ENCODE measurements at places on chromosomes 5 and 9.

- no peak overlapping the region for H3K27ac ChIP-seq
- ATAC-seq: no peak
- peaks cover 13% of the 10 kb centered on the region for H3K27me3 ChIP-seq
- no peak overlapping the region for H3K4me3 ChIP-seq
- H3K36me3 ChIP-seq: no peaks in the 10 kb centered on the region
- H3K4me1 ChIP-seq: no peaks in the 10 kb centered on the region
Measured at GRCh38 chr5:59843511-59844213, 49.9 kb downstream of the PDE4D start.

GRCh38 chr5:74822288-74822687 lies 43.9 kb downstream of the FAM169A start:
- no peaks in the 10 kb centered on the region for H3K27me3 ChIP-seq
- no peak for ATAC-seq
- peaks cover 5% of the 10 kb centered on the region for H3K36me3 ChIP-seq
- H3K4me3 ChIP-seq: no peak overlapping the region

DNA sequence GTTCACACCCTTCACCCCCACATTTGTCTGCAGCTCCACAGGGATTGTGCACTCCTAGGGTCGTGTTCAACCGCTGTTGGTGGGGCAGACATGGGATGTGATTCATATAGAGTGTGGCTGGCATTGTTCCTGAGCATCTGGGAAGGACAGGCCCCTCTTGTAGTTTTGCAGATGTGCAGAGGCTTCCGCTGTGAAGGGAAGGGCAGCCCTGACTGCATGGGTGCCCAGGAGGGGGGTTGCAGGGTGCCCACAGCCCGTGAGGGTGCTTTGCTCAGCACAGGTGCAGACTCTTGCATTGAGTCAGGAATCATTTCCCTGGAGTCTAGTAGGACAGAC lies 30.2 kb upstream of the PITX1 start:
- no peak overlapping the region for H3K4me3 ChIP-seq
- H3K27me3 ChIP-seq: peaks cover 13% of the 10 kb centered on the region
- no peaks in the 10 kb centered on the region for H3K4me1 ChIP-seq
- no peaks in the 10 kb centered on the region for H3K36me3 ChIP-seq
- ATAC-seq: no peak

DNA sequence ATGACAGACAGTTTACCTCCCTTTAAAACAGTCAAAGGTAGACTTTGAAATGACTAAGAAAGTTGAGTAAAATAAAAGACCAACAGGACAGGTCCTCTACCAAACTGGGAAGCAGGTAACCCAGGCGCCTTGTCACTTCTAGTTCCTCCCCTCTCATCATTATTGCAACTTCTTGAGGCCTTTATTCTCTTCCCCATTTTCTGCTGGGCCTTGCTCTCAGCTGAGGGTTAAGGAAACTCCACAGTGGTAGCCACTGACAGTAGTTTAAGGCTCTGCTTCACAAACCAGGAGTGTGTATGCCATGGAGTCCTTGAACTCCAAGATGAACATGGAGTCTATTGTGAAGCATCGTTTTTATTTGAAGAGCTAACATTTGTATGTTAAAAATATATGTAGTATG lies 36.9 kb upstream of the TCERG1 start:
- H3K36me3 ChIP-seq: no peaks in the 10 kb centered on the region
- no peak overlapping the region for H3K27ac ChIP-seq
- no peak overlapping the region for H3K4me3 ChIP-seq
- peaks cover 3% of the 10 kb centered on the region for H3K27me3 ChIP-seq
- H3K4me1 ChIP-seq: no peaks in the 10 kb centered on the region
- no peak for ATAC-seq

GRCh38 chr9:131606896-131607567 lies 61.7 kb downstream of the PRRT1B start:
- H3K4me3 ChIP-seq: no peak overlapping the region
- peak overlapping the region; percentile 42 for H3K27ac ChIP-seq
- peaks cover 17% of the 10 kb centered on the region for H3K4me1 ChIP-seq
- H3K36me3 ChIP-seq: peaks cover 98% of the 10 kb centered on the region
- no peak for ATAC-seq

GRCh38 chr5:151862811-151863472 lies 61.7 kb downstream of the GLRA1 start:
- H3K36me3 ChIP-seq: no peaks in the 10 kb centered on the region
- no peaks in the 10 kb centered on the region for H3K27me3 ChIP-seq
- H3K4me3 ChIP-seq: no peak overlapping the region
- ATAC-seq: no peak

GRCh38 chr9:120619751-120620655 lies 40.0 kb upstream of the CDK5RAP2 start:
- no peaks in the 10 kb centered on the region for H3K27me3 ChIP-seq
- H3K27ac ChIP-seq: peak overlapping the region; percentile 74

- no peaks in the 10 kb centered on the region for H3K4me1 ChIP-seq
- H3K27me3 ChIP-seq: no peaks in the 10 kb centered on the region
- no peak overlapping the region for H3K4me3 ChIP-seq
- no peak for ATAC-seq
Measured at GRCh38 chr9:11471321-11471720, 858.5 kb upstream of the PTPRD start.

DNA sequence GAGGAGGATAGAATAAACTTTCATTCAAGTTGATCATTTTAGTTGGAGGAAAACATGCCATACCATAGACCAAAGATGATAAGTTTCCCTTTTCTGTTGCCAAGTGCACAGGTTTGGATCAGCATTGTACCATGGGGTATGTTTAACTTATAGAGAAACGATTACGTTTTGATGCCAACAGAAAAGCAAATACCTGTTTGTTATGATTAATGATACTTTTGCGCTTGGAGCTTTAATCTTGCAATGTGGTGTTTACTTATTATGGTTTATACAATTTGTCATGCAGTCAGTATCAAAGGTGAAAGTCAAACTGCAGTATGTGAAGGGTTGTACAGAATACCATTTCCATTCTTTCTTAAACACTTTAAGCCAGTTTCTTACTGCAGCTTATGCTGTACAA lies 13.2 kb upstream of the ARHGEF28 start:
- no peak overlapping the region for H3K27ac ChIP-seq
- no peak overlapping the region for H3K4me3 ChIP-seq
- H3K36me3 ChIP-seq: no peaks in the 10 kb centered on the region
- ATAC-seq: no peak
- H3K27me3 ChIP-seq: peaks cover 32% of the 10 kb centered on the region
- no peaks in the 10 kb centered on the region for H3K4me1 ChIP-seq

DNA sequence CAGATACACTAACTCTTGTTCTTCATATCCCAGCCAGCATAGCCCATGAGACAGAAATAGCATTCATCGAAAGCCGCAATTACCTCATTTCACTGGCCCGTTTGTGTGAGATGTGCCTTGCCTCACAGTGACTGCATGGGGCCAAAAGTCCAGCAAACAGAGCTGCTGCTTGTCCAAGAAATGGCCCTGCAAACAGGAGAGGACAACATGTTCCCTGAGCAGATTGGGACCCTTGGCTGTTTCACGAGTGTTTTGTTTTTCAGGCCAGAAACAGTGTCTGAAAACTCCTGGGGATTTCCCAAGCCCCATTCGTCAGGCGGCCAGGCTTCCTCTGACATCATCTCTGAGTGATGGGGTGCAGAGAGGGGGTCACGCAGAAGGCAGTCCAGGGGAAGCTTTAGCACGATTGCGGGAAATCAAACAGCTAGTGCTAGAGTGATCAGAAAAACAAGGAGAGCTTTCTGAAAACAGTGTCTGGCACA lies 503.6 kb upstream of the PAPPA start:
- ATAC-seq: no peak
- no peaks in the 10 kb centered on the region for H3K4me1 ChIP-seq
- H3K4me3 ChIP-seq: no peak overlapping the region
- no peaks in the 10 kb centered on the region for H3K36me3 ChIP-seq

DNA sequence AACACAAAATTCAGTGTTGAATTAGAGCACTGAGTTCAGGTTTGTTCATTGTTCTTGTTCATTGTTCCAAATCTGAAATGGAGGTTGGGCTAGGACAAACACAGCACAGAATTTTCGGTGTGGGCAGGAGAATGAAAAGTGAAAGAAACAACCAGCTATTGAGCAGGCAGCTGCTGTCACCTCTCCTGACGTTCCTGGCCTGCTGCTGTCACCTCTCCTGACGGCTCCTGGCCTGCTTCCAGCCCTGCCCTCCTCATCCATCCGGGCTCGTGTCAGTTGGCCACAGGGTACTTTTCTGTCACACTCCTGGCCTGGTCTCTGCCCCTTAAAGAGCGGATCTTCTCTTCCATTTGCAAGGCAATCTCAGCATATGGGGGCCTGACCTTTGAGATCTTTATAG lies 45.2 kb upstream of the CKMT2 start:
- peaks cover 23% of the 10 kb centered on the region for H3K36me3 ChIP-seq
- no peak for ATAC-seq
- peak overlapping the region; percentile 59 for H3K27ac ChIP-seq
- H3K27me3 ChIP-seq: no peaks in the 10 kb centered on the region
- peaks cover 3% of the 10 kb centered on the region for H3K4me1 ChIP-seq
- no peak overlapping the region for H3K4me3 ChIP-seq

GRCh38 chr5:14202462-14202861 lies 59.3 kb downstream of the TRIO start:
- H3K36me3 ChIP-seq: no peaks in the 10 kb centered on the region
- no peak overlapping the region for H3K27ac ChIP-seq

GRCh38 chr5:151970885-151971284 lies 46.2 kb upstream of the GLRA1 start:
- H3K4me3 ChIP-seq: no peak overlapping the region
- H3K36me3 ChIP-seq: no peaks in the 10 kb centered on the region
- no peaks in the 10 kb centered on the region for H3K27me3 ChIP-seq
- H3K27ac ChIP-seq: no peak overlapping the region
- no peaks in the 10 kb centered on the region for H3K4me1 ChIP-seq

DNA sequence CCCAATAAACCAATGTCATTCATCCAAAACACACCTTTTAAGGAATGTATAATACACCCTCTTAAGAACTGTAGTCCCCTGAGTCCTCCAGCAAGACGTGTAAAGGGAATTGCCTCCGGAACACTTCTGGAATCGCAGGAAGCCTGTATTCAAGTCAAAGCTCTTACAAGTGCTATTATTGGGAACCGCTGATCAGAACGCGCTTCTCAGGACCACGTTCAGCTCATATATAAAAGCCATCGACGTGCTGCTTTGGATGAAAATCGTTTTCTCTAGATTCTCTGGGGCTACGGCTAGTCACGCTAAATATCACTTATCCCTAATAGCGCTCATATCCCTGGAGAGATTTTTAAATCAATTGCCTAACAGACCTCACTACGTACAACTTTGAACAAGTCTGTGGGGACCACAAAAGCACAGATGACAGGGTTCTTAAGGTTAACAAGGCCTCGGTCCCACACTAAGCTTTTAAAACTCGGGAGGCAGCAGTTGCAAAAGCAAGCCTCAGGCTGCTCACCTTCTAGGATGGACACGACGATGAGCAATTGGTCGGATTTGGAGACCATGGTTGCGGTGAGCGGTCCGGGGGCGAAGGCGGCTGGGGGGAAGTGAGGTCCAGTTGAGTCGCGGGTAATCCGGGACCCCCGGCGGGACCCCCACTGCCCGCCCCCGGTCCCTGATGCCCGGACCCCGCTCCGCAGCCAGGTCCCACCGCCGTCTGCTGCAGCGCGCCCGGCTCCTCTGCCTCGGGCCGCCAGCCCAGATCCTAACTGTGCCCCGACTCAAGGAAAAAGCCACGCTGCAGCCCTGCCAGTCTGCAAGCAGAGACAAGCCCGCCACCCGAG lies 548 bp downstream of the CEP120 start:
- H3K27me3 ChIP-seq: no peaks in the 10 kb centered on the region
- peaks cover 9% of the 10 kb centered on the region for H3K4me1 ChIP-seq
- peak; percentile 16 for ATAC-seq
- H3K4me3 ChIP-seq: no peak overlapping the region
- no peak overlapping the region for H3K27ac ChIP-seq

DNA sequence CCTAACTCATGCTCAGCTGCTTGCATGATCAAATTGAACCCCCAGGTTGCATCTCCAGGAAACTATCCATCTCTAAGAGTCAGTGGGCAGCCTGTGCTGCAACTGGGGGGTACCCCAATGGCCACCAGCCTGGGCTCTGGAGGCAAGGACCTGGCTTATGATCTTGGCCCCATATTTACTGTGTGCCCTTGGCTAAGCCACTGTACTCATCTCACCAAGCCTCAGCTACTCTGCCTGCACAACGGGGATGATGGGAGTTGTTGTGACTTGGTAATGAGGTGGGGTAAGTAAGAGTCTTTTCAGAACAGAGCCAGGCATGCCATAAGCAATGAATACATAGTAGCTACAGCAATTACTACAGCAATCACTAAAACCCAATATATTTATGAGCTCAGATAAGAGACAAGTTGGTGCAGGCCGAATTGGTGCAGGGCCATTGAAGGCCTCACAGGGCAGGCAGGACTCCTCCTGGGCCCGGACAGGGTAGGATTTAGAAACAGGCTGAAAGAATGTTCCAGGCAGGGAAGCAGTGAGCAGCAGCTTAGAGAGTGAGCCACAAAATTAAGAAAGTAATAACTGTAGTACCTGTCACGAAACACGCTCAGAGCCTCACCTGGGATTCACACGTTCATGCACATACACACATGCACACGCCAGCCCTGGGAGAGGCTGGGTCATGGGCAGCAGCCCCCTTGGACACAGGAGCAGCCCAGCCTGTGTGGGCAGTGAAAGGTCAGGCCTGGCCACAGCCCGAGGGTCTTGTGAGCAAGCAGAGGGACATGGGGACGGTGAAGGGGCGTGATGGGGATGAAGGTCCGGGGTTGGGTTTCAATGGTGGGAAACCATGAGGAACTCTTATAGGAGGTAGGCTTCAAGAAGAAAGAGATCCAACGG lies 74.1 kb downstream of the PAX5 start:
- H3K36me3 ChIP-seq: no peaks in the 10 kb centered on the region
- H3K4me1 ChIP-seq: no peaks in the 10 kb centered on the region
- no peak overlapping the region for H3K4me3 ChIP-seq

DNA sequence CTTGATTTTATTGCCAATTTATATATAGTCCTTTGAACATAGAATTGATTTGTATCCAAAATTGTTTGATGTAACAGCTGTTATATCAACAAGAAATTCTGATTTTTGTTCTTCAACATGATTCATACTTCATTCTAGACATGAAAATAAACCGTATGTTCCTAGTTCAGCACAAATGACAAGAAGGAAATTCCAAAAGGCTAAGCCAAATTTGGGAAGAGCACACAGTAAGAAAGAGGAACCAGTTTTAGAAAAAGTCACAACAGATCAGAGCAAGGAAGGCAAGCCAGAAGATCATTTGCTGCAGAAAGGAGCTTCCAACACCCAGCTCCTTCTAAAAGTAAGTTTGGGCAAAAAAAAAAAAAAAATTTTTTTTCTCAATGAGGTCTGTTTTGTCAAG lies 65.0 kb upstream of the MCCC2 start:
- no peak overlapping the region for H3K4me3 ChIP-seq
- H3K36me3 ChIP-seq: peaks cover 81% of the 10 kb centered on the region
- no peak for ATAC-seq
- H3K4me1 ChIP-seq: no peaks in the 10 kb centered on the region

GRCh38 chr5:58452566-58453258 lies 7.2 kb downstream of the PLK2 start:
- ATAC-seq: no peak
- no peak overlapping the region for H3K27ac ChIP-seq
- no peaks in the 10 kb centered on the region for H3K4me1 ChIP-seq
- no peak overlapping the region for H3K4me3 ChIP-seq
- H3K27me3 ChIP-seq: peaks cover 9% of the 10 kb centered on the region

Data from activated T-helper 17 cell treated with anti-CD3 and anti-CD28 coated beads, Interleukin-2, amount 50 U/mL, for 72 hours (primary cell).